T-helper 2 cell (primary cell): ENCODE measurements at places on chromosomes 4 and X.

GRCh38 chr4:86910820-86911684 lies 18.8 kb upstream of the C4orf36 start:
- no peak for DNase-seq

DNA sequence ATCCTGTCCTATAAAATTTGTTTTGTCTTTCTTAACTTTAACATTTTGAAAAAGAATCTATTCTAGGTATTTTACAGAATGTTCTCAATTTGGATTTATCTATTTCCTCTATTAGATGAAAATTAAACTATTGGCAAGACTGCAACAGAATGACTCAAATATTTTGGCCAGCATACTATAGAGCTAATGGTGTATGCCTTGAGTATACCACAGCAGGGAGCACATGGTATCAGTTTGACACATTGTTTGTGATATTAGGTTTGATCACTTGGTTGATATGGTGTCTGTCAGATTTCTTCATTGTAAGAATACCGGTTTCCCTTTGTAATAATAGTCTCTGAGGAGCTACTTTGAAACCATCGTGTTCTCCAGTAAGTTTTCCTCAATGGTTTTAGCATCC lies 87.8 kb upstream of the NPNT start:
- no peak for DNase-seq

GRCh38 chr4:185899833-185900232 lies 87.8 kb upstream of the SORBS2 start:
- no peak for DNase-seq

DNA sequence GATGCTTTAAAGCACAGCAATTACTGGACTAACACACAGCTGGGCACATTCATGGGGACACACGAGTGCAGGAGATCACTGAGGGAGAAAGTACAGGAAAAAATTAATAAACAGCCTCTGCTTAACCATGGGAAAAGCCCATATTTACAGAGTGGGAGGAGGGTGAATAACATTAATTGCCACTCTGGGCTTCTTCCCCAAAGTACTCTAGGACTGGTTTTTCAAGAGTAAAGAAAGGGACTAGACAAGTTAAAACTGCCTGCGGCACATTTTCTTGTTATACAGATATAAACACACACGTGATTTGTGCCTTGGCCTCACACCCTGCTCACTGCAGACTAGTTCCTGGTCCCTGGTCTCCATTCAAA lies 179.7 kb upstream of the TET2 start:
- no peak for DNase-seq

- no peak for DNase-seq
Measured at GRCh38 chr4:66328803-66329574, 658.7 kb upstream of the EPHA5 start.

DNA sequence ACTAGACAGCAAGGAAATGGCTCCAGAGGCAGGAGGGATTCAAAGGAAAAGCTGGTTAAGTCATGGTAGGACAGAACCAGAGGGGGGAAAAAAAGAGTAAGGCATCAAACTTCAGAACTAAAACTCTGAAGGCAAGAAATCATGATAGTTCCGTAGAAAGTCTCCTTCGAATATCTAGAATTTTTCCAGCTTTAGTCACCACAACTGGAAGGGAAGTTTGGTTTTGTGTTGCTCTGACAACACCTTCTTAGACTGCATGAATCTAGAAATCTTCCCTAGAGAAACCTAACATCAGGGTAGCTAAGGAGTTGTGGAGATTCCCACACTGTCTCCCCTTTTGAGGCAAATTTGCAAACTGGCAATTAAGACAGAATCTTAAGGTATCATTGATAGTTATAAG lies 33.7 kb downstream of the AMMECR1 start:
- no peak for DNase-seq

DNA sequence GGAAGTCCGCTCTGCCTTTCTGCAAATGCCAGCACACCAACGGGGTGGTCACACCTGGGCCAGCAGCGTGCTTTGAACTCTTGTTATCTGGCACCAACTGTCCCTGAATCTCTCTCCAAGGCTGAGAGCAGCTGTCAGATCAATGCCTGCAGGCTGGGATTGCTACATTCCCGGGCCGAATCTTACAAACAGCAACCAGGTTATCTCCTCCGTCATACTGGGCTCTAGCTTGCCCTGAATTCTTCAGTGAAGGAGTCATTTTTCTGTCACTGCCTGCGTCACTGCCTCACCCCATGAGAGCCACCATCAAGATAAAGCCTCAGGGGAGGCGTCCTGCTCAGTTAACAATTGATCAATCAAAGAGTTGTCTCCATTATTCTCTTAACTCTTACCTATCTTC lies 329.4 kb upstream of the PPARGC1A start:
- DNase-seq, result no peak

DNA sequence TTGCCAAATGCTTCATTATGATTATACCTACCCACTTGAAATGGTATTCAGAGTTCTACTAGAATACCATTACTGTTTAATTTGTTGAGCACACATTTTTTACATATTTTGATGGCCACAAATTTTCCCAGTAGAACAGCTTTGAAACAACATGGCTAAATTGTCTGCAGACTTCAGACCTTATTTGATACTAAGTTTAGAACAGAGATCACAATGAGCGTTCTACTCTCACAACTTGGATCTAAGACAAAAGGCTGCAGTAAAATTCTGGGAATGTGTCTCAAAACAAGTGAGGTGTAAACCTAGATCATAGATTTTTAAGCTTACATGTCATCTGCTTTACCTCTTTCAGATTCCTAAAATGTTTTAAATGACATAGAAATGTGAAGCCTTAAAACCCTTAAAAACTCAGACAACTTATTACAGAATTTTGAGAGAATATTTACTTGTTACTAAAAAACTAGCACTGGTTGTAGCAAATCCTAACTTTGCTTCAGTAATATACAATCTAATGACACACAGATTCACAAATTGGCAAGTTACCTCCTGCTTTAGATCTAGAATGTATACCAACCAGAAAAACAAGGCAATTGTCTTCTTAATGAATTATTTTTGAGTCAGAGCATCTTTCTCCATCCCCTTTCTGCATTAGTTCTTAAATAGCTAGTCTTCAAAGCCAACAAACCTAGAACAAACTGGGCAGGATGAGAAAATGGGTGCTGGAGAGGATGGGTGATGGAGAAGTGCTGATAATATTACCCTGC lies 243.3 kb downstream of the SLC7A11 start:
- no peak for DNase-seq

- DNase-seq, result peak; percentile 77
Measured at GRCh38 chrX:53682885-53683555, 3.5 kb downstream of the HUWE1 start.

- DNase-seq, result no peak
Measured at GRCh38 chrX:30990361-30990760, 81.5 kb downstream of the FTHL17 start.

- DNase-seq, result no peak
Measured at GRCh38 chr4:47519239-47519883, 34.3 kb downstream of the ATP10D start.

DNA sequence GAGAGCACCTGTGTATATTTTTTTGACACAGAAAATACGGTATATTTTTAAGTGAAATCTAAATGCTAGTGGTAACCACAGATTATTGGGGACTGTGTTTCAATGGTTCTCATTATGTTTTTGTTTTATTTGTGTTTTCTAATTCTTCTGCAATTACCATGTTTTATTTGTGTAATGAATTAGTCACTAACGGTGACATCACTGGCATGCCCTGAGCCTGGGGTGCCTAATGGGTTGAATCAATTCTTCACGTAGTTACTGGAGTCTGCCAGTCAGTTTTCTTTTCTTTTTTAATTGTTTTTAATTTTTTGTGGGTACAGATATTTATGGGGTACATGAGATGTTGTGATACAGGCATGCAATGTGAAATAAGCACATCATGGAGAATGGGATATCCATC lies 168.8 kb downstream of the RELL1 start:
- DNase-seq, result no peak

GRCh38 chr4:179486570-179487335 lies 2044.5 kb upstream of the AGA start:
- DNase-seq, result no peak

- DNase-seq, result no peak
Measured at GRCh38 chr4:36243355-36244256, 708 bp downstream of the ARAP2 start.

DNA sequence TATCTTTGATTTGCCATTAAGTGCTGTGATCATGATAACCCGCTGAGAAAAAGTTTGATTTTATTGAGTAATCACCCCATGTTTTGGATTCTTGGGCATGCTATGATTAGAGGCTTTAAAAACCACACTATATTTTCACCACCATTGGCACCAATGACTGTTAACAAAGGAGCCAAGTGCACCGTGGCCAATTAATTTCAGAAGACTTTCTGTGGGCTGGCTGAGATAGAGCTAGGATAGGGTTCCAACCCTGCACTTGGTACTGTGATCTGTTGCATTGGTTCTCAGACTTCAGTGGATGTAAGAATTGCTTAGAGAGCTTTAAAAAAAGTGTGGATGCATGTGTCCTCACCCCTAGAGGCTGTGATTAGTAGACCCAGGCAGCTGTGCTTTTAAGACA lies 32.4 kb downstream of the OCRL start:
- DNase-seq, result no peak

GRCh38 chr4:127523369-127523768 lies 109.4 kb upstream of the INTU start:
- no peak for DNase-seq

GRCh38 chr4:21769404-21770147 lies 179.0 kb downstream of the KCNIP4 start:
- no peak for DNase-seq

GRCh38 chr4:8855818-8856245 lies 15.8 kb downstream of the HMX1 start:
- no peak for DNase-seq

GRCh38 chr4:16122784-16123183 lies 39.0 kb upstream of the PROM1 start:
- DNase-seq, result no peak

DNA sequence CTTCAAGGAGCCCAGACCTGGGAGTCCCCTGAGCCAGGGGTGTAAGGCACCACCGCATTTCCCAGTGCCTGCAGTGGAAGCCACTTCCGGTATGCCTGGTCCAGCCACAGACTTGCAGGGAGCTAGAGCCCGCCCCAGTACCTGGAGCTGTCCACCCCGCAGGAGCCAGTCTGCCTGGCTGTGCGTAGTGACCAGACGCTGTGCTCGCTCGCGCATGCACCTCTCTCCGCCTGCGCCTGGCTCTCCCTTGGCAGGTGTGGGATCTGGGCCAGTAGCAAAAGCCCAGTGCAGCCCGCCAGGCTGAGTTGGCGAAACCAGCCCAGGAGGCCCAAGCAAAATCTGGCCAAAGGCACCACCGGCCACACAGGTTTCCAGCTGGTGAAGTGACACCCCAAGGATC lies 973.7 kb upstream of the AGA start:
- DNase-seq, result no peak

DNA sequence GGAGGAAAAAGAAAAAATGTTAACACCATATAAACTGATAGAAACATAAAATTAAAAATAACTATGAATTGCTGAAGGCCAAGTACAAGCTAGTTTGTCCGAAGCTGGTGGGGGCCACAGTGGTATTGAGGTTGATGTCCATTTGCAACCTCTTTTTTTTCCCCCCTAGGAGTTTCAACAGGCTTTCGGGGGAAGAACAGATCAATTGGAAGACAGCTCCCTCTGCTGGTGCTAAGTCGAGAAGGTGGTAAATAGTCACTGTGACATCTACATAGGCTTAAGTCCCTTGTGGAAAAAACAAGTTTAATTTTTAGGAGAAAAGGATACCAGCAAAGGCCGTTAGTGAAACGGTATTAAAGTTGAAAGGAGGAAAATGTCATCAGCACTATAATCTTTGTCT lies 115.7 kb upstream of the ZXDA start:
- DNase-seq, result no peak

DNA sequence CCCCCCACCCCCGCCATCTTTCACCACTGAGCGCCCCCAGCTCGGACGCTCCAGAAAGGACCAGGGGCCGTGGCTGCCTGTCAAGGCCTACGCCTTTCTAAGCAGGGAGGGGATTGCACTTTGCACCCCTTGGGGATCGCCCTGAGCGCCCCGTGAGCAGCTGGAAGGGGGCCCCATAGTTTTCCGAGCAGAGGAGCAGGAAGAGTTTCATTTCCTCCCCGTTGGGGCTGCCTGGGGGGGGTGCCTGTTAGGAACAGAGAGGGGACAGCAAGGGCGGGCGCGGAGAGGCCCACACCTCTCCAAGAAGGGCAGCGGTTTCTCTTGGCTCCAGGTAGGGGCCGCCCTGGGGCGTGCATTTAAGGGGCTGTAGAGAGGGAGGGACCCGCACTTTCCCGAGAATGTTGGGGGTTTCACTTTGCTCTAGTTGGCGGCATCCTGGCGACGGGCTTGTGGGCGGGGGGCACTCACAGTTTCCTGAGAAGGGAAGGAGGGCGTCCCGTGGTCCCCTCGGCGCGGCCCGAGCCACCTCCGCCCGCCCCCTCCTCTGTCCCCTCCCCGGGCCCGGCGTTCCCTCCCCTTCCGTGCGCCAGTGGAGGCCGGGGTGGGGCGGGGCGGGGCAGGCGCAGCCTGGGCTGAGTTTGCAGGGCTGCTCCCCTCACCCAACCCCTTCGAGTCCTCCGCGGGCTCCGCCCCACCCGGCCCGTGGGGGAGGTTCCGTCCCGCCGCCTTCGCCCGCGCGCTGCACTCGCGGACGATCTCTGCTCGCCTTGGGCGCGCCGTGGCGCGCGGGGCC lies 82.3 kb upstream of the CD99 start:
- DNase-seq, result peak; percentile 85

- no peak for DNase-seq
Measured at GRCh38 chr4:148292686-148293085, 149.5 kb downstream of the NR3C2 start.

GRCh38 chr4:21605006-21605405 lies 343.6 kb downstream of the KCNIP4 start:
- DNase-seq, result no peak

- no peak for DNase-seq
Measured at GRCh38 chr4:1767061-1767769, 25.9 kb upstream of the FGFR3 start.

GRCh38 chr4:15754323-15754722 lies 23.8 kb upstream of the CD38 start:
- no peak for DNase-seq

GRCh38 chrX:30875957-30876356 lies 13.1 kb downstream of the TAB3 start:
- no peak for DNase-seq

- DNase-seq, result no peak
Measured at GRCh38 chr4:3674479-3674851, 91.7 kb upstream of the ADRA2C start.
